ENCODE measurements at places on chromosomes 5 and 9. TPM values are rescaled to one million over a fixed set of nuclear protein-coding genes. Genes with fewer than 3 reads are reported as not detected.

DNA sequence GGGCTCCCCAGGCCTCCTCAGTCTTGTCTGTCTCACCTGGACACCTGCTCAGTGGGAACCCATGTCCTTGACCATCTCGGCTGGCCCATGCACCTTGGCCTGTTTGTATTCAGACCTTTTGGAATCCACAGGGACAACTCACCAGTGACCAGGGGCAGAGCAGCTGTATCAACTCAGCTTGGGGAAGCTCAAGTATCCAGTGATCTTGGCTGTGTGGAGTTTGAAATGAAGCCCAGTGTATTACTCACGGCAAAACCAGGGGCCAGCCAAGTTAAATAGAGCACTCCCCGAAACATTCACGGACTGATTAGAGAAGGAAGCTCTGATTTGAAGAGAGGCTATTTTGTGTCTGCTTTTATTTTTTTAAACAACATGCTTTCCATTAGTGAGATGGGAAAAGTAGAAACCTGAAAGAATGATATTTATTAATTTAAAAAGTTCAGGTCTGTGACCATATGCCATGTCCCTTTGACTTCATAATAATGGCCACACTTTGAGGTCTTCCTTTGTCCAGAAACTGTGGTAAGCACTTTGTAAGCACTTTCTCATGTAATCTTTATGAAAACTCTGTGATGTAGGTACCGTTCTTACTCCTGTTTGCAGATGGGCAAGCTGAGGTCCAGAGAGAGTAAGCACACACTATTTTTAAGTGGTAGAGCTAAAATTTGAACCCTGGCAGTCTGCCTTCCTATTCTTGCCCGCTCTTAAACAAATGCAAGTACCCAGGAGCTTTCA, 656.5 kb downstream of the BNC2 start:
- DNase-seq = peak; percentile 99

- DNase-seq = no peak
These were observed 130.2 kb downstream of the ARRDC3 start for GRCh38 chr5:91252916-91253315.

- no peak for DNase-seq
These were observed 45.1 kb upstream of the TESK1 start for GRCh38 chr9:35559792-35560530.

GRCh38 chr5:51802551-51803184, 419.4 kb downstream of the ISL1 start:
- DNase-seq = no peak

- DNase-seq = peak; percentile 89
These were observed 43.2 kb downstream of the WWC1 start for GRCh38 chr5:168334695-168335094.

Gene TPD52L3
- not detected for total RNA-seq

DNA sequence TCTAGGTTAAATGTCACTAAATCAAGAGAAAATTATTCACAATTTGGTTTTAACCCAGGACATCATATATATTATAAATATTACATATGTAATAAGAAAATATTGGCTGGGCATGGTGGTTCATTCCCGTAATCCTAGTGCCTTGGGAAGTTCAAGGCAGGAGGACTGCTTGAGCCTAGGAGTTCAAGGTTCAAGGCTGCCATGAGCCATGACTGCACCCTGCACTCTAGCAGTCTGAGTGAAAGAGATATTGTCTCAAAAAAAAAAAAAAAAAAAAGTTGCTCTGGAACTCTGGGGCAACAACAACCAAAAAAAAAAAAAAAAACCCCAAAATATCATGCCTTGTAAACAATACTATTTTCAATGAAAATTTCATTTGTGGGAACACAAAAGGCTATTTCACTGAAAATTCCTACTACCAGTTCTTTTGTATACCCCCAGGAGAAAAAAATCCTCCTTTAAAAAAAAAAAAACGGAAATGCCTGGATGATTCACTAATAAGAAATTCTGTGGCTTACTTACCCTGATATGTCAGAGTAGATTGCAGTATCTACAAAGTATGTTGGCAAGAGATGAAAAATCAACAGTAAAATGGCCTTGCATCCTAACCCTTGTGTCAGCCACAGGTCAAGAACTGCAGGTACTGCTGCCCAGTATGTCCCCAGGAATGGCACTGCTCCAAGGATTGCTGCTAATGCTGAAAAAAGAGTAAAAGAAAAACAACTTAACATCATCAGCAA, 22.6 kb upstream of the CTNNAL1 start:
- peak; percentile 85 for DNase-seq

GRCh38 chr5:170306381-170306831, 8.8 kb upstream of the LCP2 start:
- DNase-seq = peak; percentile 0
